Hepatocyte (in vitro differentiated cells): ENCODE measurements at places on chromosomes 13 and 19. TPM values are rescaled to one million over a fixed set of nuclear protein-coding genes. Genes with fewer than 3 reads are reported as not detected.

The AZU1 gene
- total RNA-seq = not detected in 2 replicates

DNA sequence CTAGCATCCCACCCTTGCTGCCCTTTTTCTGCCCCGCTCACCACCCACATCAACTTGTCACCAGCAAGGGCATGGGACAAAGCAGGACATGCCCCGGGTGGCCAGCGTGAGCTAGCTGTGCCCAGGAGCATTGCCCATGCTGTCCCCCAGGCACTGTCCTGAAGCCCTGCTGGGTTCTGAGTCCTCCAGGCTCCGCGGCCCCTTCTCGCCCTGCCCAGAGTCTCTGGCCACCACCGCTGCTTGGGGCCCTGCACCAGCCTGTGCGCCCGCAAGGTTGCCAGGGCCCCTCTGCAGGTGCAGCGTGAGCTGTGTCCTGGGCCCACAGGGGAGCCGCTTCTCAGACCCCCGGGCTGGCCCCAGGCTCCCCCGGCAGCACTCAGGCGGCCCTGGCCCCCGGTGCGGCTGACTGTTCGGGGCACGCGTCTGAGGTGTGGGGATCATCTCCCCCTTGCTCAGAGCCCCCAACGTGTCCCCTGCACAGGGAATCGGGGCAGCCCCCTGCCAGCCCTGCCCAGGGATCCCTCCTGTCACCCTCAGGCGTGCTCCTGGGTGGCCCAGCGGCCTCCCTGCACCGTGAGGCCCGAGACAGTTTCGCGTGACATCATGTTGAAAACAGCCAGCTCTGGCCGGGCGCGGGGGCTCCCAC lies 4.1 kb downstream of the CSNK1G2 start:
- H3K4me3 ChIP-seq = no peak overlapping the region
- H3K36me3 ChIP-seq = no peaks in the 10 kb centered on the region
- peaks cover 15% of the 10 kb centered on the region for H3K4me1 ChIP-seq
- no peak for DNase-seq
- no peak overlapping the region for H3K27ac ChIP-seq

The KLK2 gene
- not detected in 2 replicates for total RNA-seq

The FZR1 gene
- 18.1 and 32.1 TPM in 2 replicates for total RNA-seq

The PRR19 gene
- 0.24 and 2.2 TPM in 2 replicates for total RNA-seq
